ENCODE measurements at places on chromosomes 11 and 22.

GRCh38 chr11:91591021-91591420, 633.6 kb upstream of the FAT3 start:
- DNase-seq, result no peak

- no peak for DNase-seq
Observed at GRCh38 chr22:35782504-35782903, 64.8 kb downstream of the APOL5 start.

GRCh38 chr22:43833286-43834240, 21.5 kb upstream of the EFCAB6 start:
- DNase-seq, result no peak

DNA sequence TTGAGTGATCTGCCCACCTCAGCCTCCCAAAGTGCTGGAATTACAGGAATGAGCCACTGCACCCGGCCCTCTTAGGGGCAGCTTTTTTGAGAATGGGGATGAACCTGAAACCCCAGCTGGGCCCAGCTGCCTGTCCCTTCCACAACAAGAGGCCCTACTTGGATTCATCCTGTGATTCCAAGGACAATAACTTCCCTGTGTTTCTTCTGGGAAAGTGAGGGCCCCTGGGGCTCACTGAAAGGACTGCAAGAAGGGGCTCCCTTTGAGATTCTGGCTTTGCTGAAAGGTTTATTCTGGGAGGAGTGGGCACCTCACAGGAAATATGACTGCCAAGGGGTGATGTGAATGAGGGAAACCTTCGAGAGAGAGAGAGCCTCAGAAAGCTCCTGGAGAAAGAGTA, 12.3 kb upstream of the GNAZ start:
- no peak for DNase-seq

DNA sequence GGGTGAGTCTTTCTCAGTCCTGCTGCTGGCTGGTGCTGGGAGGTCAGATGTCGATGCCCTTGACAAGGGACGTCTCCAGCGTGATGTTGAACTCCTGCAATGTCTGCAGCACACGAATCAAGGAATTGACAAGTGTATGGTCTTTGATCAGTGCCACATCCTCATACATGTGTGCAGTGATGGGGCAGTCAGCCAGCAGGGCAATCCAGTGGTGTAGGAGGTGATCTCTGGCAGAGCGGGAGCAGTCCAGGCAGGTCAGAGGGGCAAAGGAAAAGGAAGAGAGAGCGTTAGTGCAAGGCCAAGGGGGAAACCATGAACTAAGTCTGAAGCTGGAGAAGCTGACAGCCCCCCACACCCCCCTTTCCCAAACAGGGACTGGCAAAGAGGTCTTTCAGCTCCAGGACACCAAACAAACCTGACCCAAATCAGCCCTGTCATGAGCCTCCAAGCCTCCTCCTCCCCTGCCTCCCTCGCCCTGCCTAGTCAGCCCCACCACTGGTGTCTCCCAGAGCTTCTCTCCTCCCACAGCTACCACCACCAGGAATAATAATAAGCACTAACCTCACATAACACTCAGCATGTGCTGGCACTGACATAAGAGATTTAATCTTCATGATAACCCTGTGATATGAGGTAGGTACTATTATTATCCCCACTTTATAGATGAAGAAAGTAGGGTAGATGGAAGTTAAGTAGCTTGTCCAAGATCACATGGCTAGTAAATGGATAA, 48.4 kb upstream of the SCUBE2 start:
- DNase-seq, result no peak
